Endothelial cell of umbilical vein (primary cell): ENCODE measurements at places on chromosomes 16 and 17.

DNA sequence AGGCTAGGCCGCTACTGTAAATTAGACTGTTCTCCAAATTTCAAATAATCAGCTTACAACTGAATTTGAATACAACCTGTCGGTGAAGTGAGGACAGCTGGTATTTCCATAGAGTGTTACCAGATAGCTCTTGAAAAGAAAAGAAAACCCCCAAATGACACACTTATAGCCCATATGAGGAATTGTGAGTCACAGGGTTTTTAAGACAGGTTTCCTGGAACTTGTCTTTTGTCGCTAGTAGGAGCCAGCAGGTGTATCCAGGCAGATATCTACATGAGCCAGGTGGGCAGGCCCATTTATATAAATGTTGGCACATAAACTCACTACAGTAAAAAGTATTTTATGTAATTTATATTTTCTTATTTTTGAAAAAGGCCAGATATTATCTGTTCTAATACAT is 24.0 kb downstream of the TNRC6A start:
- DNase-seq = peak; percentile 26
- no peak overlapping the region for H3K4me3 ChIP-seq
- no peaks in the 10 kb centered on the region for H3K27me3 ChIP-seq
- peaks cover 19% of the 10 kb centered on the region for H3K4me1 ChIP-seq

- H3K4me1 ChIP-seq = peaks cover 36% of the 10 kb centered on the region
- peak; percentile 97 for DNase-seq
- H3K27me3 ChIP-seq = no peaks in the 10 kb centered on the region
- no peak overlapping the region for H3K4me3 ChIP-seq
These were observed 10.8 kb downstream of the ARSG start for GRCh38 chr17:68302066-68302564.

GRCh38 chr16:57349212-57350031 is 9.2 kb upstream of the CCL22 start:
- H3K36me3 ChIP-seq = no peaks in the 10 kb centered on the region
- no peak for DNase-seq
- H3K4me1 ChIP-seq = no peaks in the 10 kb centered on the region
- peaks cover 10% of the 10 kb centered on the region for H3K27me3 ChIP-seq
- no peak overlapping the region for H3K27ac ChIP-seq

GRCh38 chr17:6092182-6092902 is 22.2 kb downstream of the WSCD1 start:
- no peak overlapping the region for H3K27ac ChIP-seq
- H3K36me3 ChIP-seq = no peaks in the 10 kb centered on the region
- H3K27me3 ChIP-seq = no peaks in the 10 kb centered on the region

DNA sequence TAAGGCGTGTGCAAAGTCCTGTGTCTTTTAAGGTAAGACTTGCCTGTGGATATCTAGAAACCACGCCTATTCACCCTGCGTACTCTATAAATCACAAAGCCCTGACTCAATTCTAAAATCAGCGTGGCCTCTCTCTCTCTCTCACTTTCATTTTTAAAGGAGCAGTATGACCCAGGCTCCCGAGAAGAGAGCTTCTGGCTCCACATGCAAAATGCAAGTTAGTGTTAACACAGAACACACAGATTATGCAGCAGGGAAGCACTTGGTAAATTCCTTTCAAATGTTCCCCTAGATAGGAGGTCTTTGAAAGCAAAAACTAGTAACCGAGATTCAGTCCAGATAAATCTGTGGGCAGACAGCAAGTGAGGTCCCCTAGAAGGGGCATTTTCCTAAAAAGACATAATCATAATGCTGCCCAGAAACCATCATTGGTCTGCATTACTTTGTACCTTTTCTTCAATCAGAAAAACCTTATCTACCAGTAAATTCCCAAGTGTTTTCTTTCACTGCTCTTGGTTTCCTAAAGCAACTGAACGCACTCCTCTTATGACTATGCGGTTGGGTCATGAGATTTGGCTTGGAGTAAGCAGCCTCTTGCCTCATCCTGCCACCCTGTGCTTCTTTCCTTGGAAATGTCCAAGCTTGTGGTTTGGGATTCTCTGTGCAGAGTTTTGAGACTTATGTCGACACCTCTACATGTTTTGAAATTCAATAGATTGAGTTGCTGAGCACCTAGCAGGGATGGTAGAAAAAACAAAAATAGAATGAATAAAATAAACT is 31.7 kb upstream of the KCNJ2 start:
- H3K4me3 ChIP-seq = peak overlapping the region; percentile 70
- H3K36me3 ChIP-seq = no peaks in the 10 kb centered on the region
- H3K27ac ChIP-seq = peak overlapping the region; percentile 43
- DNase-seq = peak; percentile 80

- H3K27ac ChIP-seq = no peak overlapping the region
- H3K36me3 ChIP-seq = peaks cover 9% of the 10 kb centered on the region
- DNase-seq = no peak
- peaks cover 8% of the 10 kb centered on the region for H3K27me3 ChIP-seq
These were observed 685 bp upstream of the PSMD3 start for GRCh38 chr17:39979893-39980350.

DNA sequence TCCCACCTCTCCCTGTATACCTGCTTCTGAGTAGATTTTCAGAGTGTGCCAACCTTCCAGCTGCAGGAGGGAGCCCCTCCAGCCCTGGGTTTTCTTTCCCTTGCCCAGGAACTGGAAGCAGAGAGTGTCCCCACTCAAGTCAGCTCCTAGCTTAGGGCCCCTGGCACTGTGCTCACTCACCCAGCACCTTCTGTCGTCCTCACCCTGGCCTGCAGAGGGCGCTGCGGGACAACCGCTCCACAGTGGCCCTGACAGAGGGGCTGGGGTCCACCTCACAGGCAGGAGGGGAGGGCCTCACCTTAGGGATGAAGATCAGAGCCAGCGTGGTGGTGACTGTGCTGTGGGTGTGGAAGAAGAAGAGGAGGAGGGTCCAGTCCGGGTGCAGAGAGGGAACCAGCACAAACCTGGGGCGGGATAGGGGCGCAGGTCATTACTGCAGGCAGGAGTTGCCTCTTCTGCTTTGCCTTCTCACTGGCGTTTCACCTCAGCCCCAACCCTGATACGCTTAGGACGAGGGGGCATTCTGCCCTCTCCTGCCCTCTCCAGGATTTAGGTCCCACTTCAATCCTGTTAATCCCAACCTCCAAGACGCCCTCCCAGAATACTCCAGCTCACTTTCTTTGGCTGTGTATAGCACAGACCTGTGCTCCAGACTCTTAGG is 10.0 kb downstream of the GPR179 start:
- no peaks in the 10 kb centered on the region for H3K36me3 ChIP-seq
- H3K4me1 ChIP-seq = no peaks in the 10 kb centered on the region
- DNase-seq = peak; percentile 33
- H3K27me3 ChIP-seq = no peaks in the 10 kb centered on the region

- peaks cover 25% of the 10 kb centered on the region for H3K4me1 ChIP-seq
- H3K36me3 ChIP-seq = no peaks in the 10 kb centered on the region
- peak; percentile 17 for DNase-seq
These were observed 2.0 kb upstream of the TOP2A start for GRCh38 chr17:40419559-40420331.

DNA sequence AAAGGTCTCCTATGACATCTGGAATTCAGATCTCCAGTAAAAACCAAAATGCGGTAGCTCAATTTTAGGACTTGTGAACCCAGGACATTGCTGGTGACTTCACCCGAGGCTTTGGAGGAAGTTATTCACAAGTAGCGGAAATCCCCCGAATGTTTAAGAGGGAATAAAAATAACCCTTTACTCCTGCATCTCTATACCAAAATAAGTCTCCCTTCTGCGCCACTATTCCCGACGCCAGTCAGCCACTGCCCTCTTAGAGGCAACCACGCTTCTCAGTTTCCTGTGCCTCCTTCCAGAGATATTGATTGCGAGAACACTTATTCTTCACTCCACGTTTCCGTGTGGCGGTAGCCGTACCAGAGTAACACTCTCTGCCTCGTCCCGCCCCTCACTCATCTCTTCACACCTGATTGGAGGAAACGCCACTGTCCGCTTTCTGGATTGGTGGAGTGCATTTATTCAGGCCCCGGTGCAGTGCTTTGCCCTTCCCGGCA is 27.4 kb downstream of the EMP2 start:
- DNase-seq = peak; percentile 13
- H3K4me3 ChIP-seq = no peak overlapping the region
- H3K27me3 ChIP-seq = no peaks in the 10 kb centered on the region
- H3K36me3 ChIP-seq = no peaks in the 10 kb centered on the region
- H3K4me1 ChIP-seq = no peaks in the 10 kb centered on the region

GRCh38 chr17:82551779-82552457 is 32.4 kb downstream of the FOXK2 start:
- H3K4me1 ChIP-seq = no peaks in the 10 kb centered on the region
- H3K4me3 ChIP-seq = no peak overlapping the region
- no peak overlapping the region for H3K27ac ChIP-seq
- no peaks in the 10 kb centered on the region for H3K27me3 ChIP-seq
- peak; percentile 81 for DNase-seq

DNA sequence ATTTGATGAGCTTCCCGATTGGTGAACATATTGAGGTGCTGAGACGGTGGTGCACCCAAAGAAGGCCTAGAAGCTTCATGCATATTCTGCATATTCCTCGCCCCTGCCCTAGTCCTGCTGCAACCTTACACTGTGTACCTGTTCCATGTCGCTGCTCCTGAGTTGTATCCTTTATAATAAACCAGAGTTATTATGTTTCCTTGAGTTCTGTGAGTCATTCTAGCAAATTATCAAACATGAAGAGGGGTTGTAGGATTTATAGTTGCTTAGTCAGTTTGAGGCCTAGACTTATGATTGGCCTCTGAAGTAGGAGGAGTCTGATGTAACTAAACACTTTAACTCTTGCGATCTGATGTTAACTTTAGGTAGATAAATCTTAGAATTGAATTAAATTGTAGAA is 436.8 kb downstream of the CA10 start:
- H3K36me3 ChIP-seq = no peaks in the 10 kb centered on the region
- no peak for DNase-seq
- H3K27me3 ChIP-seq = no peaks in the 10 kb centered on the region
- no peak overlapping the region for H3K4me3 ChIP-seq

- no peak overlapping the region for H3K27ac ChIP-seq
- DNase-seq = no peak
- H3K27me3 ChIP-seq = no peaks in the 10 kb centered on the region
- H3K4me1 ChIP-seq = no peaks in the 10 kb centered on the region
- no peak overlapping the region for H3K4me3 ChIP-seq
These were observed 137.8 kb downstream of the ENGASE start for GRCh38 chr17:79212149-79213087.

DNA sequence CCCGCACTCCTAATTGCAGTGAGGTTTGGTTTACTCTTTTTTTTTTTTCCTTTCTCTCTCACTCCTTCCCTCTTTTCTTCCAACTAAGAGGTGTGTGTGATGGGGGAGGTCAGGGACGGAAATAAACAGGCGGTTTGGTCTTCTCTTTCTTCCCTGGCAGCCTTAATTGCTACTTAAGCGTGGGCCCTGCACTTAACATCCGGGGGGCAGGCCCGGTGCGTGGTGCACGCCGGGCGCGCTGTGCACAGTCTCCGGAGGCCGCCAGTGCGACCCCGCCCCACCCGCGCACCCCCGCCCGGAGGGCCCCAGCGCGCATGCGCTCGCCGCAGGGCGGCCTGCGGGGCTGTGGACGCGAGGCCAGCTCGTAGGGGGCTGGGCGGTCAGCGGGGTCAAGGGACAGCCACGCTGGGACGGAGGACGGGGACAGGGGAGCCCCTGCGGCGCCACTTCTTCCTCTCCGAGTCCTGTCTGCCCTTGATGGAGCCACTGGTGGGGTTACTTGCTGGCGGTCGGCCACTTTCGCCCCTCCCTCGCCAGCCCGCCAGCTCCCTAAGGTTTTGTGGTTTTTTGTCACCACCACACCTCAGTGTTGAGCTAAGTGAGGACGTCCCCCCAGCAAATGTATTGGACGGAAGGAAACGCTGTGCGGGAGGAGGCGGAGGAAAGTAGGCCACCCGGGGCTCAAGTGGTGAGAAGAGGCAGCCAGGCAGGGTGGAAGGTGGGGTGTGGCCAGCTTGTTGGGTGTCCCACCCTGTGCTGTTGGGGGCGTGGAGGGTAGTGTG is 120.9 kb downstream of the MRM1 start:
- peak; percentile 15 for DNase-seq
- H3K4me3 ChIP-seq = peak overlapping the region; percentile 29
- peaks cover 26% of the 10 kb centered on the region for H3K27me3 ChIP-seq
- no peaks in the 10 kb centered on the region for H3K36me3 ChIP-seq
